ENCODE measurements at places on chromosomes 5 and 9.

- DNase-seq, result no peak
Measured at GRCh38 chr9:91155746-91156376, 205.9 kb downstream of the AUH start.

DNA sequence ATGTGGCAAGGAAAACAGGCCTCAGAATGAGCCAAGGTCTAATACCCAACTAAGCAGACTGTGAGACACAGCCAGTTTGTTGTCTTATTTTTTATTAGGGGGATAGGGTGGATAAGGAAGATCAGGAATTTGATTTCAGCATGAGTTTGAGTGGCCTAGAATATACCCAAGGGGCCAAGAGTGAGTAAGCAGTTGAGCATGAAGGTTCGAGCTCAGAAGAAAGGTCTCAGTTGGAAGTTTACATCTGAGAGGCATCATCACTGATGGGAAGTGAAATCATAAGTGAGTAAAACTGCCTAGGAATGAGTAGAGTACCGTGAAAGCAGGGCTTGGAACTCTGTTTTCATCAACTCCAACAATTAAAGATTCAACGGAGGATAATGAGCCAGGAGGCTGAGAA, 12.6 kb downstream of the PSMD5 start:
- no peak for DNase-seq

- DNase-seq, result no peak
Measured at GRCh38 chr9:85024374-85024773, 354.8 kb downstream of the NTRK2 start.

GRCh38 chr9:98877311-98877710, 66.4 kb upstream of the COL15A1 start:
- DNase-seq, result no peak

- DNase-seq, result no peak
Measured at GRCh38 chr5:58327289-58327688, 132.6 kb downstream of the PLK2 start.

DNA sequence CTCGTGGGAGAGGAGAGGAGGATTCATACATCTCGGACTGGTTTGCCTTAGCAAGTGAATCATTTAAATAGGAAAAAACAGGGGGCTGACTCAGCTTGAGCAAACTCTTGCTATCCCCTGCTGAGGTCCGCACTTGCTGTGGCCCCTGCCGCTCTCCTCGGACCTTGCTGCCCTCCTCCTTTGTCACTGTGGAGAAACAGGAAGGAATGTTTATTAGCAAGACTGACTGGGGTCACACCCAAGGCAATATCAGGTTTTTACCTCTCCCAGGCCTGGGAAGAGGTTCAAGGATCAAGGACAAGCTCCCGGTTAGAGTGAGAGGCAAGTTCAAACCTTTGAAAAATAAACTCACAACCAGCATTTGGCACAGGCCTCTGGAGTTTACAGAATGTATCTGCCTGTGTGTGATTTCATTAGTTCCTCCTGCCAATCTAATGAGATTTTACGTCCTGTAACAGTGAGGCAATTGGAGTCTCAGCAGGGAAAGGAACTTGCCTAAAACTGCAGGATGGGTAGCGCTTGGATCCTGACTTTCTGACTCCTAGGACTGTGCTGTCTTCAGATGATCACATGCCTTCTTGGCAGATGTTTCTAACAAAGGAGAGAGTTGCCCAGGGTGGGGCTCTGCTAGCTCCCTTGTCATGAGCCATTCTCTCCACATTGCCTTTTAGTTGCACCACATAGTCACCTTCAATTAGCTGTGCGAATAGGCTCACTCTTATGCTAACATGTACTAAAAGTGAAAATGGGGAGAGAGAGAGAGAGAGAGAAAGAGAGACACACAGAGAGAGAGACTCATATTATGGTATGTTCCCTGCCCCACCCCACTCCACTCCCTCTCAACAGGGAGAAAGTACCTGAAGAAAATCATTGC, 108.6 kb upstream of the CDKN2B start:
- DNase-seq, result no peak

DNA sequence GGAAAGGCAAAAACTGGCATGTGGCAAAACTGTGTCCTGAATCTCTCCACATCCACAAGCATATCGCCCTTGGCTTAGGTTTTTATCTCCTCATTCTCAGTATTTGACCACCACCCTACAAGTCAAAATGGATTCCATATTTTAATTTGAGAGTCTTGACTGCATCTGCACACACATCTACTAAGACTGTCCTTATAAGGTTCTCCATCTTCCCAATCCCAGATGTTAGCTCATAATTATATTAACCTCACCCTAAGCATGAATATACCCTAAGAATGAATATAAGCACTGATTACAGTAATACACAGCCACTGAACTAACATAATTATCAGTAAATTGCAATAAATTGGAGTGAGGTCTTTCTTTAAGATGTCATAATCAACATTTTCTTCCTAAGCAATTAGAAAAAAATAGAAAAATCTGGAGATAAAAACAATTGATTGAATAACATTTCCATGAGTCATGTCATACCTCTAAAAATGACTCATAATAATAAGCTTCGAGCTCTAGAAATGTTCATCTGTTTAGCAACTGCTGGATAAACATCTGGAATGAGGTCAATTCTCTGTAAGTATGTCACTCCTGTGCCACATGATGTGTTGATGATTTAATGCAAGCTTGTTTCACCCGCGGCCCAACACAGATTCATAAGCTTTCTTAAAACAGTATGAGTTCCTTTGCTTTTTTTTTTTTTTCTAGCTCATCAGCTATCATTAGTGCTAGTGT, 39.9 kb upstream of the PAM start:
- no peak for DNase-seq

DNA sequence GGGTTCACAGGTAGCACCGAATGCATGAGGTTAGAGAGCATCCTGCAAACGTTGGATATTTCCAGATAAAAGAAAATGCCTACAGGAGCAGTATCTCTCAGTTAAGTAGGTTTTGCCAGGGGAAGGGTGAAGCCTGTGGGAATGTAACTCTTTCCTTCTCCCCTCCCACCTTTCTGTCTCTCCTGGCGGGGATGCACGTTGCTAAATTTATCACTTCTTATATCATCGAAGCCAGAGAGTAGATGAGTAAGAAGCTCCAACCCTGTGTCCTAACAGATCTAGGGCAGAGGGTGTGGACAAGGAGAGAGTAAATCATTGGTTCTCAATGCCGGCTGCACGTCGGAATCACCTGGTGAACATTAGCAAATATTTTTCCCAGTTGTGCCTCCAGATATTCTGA, 457.5 kb downstream of the ENC1 start:
- DNase-seq, result no peak

DNA sequence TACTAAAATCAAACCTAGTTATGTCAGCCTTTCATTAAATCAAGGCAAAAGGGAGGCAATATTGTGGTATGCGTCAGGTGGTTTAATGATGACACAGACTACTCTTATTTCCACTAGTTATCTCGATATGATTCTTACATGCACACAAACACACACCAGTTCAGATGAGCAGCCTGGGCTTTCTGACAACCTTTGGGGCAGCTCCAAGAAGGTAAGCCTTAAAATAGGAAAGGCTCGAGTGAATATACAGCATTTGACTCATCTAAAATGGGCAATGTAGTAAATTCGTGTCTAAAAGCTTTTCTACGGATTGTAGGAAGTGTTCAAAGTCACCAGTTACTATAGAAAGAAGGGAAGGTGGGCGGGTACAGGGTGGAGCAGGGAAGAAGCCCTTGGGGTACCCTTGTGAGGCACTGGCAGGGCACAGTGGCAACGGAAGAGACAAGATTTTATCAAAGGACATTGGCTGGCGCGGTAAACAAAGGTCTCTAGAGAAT, 1.9 kb downstream of the ANKH start:
- DNase-seq, result no peak

- no peak for DNase-seq
Measured at GRCh38 chr5:75656311-75657003, 45.2 kb downstream of the ANKDD1B start.

DNA sequence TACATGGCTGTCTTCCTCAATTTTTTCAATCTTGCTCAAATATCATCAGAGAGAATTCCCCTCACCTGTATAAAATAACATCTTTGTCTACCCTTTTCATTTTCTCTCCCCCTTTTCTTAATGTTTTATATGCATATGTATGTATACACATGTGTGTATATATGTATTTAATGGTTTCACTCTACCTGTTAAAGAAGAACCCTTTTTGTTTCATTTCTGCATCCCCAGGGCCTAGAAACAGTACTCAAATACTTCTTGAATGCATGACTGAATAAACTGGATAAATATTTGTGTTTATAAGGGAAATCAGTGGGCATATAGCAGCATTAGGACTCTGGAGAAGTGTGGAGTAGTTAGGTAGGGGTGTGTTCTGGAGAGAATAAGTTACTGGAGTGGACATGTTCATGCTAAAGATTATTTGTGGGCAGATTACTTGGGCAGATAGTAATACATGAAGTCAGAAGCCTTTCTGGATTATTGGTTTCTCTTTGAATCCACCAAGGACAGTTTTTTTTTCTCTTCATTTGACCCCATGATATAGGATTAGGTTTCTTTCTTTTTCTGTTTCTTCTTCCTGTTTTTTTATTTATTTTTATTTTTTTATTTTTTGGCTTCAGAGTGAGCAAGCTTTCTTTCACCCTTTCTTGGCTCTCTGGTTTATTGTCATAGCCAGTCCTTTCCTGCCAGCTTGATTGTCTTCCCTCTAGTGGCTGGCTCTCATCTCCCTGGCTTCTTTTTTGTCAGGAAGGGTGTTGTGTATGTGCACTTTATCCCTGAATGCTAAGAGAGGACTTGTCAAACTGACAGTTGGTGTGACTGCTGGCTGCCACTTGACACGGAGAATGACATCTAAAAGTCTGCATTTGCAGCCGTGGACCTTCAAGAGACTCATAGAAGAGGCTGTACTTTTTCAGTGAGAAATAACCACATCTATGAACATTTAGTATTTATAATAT, 89.3 kb downstream of the ZCCHC7 start:
- no peak for DNase-seq

- no peak for DNase-seq
Measured at GRCh38 chr9:121771851-121772599, 120.6 kb downstream of the DAB2IP start.

- DNase-seq, result no peak
Measured at GRCh38 chr9:101469026-101469425, 33.5 kb upstream of the ALDOB start.

DNA sequence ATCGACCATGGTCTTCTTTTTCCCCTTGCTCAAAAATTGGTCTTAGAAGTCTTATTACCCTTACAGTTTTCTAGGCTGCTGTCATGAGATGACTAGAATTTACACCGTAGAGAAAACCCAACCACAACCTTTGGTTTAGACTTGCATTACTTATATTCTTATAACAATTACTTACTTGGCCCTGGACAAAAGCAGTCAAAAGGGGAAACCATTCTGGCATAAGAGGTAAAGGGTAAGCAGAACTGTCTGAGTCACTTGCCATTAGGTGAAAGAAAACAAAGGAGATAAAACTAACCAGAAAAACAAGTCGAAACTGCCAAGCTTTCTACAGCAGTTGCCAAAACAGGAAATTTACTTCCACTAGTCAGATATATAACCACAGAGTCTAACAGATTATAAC, 17.9 kb downstream of the TMEM245 start:
- no peak for DNase-seq

- no peak for DNase-seq
Measured at GRCh38 chr5:151173711-151174611, 16.4 kb upstream of the ANXA6 start.

DNA sequence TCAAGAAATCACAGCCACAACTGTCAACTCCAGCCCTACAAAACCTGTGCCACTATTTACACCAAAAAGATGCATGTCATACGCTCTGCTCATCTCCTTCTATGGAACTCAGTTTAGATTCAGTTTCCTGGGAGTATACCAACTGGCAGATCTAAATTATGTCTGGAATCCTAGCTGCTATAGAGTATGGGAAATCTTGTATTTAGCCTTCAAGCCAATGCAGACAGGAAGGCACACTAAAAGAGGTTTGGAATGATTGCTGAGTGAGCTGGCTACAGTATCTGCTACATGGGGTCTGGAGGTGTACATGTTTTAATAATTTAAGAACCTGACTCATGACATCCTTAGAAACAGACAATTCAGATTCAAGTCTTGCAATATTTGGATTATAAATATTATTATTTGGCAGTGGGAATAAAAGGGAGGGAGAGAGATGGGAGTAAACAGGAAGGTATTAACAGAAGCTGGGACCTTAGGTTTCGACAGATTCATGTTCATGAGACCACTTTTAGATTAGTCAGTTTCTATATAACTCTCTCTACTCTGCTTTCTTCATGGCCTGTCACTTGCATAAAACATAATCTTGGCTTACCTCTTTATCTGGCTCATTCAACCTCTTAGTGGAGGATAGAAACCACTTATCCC, 178.8 kb upstream of the HAPLN1 start:
- no peak for DNase-seq

DNA sequence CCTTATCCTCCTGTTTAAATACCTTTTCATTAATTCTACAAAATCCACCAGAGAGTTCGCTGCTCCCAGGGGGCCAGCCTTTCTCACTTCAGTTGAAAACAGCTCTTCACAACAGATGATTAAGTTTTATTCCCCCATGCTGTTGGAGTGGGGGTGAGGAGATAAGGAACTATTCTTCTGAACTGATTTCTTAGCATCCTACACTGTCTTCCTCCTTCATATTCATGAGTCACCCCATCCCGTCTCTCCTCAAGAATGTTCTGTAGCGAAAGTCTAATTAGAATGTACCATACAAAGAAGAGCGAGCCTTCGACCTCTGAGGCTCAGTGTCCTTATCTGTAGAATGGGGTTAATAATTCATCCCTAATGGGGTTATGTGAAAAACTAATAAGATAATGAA, 138.0 kb downstream of the PIK3R1 start:
- DNase-seq, result no peak

DNA sequence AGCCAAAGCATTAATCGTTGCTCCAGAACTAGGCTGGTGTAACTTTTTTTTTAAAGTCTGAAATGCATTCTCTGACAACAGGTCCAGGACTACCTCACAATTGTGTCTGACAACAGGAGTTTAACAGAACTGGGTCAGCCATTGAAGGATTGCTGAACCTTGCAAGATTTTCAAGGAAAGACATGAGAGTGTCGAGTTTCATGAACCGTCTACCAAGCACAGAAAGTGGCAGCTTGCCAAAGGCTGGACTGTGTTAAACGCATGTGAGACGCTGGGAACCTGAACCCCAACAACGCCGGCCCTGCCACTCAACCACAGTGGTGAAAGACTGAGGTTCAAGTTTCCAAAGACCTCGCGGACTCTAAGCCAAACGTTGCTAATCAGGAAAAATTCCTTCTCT, 79.1 kb downstream of the LHFPL2 start:
- DNase-seq, result no peak

- DNase-seq, result no peak
Measured at GRCh38 chr5:93904917-93905316, 163.5 kb upstream of the POU5F2 start.
